NCI-H82 (cell line): ENCODE measurements at places on chromosomes 16 and 17.

DNA sequence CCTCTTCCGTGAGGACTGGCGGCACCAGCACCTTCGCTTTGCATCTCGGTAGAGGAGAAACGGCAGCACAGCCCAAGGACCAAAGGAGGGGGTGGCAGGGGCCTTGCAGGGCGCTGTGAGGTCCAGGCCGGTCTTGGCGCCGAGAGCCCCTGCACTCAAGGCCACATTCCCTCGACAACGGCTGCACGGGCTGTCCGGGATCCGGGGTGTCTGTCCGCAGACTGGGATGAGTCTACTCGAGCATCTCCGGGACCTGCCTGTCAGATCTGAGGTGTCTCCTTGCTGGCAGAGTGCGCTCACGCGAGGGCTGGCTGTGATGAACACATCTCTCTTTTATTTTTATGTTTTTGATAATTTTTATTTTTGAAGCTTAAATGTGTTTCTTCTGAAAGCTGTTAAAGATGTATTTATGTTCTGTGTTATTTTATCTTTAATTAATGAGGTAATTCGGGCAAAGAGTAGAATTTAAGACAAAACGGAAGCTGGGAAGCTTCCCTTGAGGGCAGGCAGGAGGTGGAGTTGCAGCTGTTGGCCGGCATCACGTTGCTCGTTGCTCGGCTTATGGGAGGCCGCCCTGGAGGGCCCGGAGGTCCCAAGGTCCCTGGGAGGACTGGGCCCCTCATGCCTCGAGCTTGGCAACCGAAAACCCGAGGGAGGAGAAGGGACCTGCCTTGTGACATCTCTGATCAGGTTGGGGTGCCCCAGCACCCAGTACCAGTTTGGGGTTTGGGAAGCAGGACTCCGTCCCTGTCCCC, 4.3 kb downstream of the SOX8 start:
- no peak for DNase-seq

DNA sequence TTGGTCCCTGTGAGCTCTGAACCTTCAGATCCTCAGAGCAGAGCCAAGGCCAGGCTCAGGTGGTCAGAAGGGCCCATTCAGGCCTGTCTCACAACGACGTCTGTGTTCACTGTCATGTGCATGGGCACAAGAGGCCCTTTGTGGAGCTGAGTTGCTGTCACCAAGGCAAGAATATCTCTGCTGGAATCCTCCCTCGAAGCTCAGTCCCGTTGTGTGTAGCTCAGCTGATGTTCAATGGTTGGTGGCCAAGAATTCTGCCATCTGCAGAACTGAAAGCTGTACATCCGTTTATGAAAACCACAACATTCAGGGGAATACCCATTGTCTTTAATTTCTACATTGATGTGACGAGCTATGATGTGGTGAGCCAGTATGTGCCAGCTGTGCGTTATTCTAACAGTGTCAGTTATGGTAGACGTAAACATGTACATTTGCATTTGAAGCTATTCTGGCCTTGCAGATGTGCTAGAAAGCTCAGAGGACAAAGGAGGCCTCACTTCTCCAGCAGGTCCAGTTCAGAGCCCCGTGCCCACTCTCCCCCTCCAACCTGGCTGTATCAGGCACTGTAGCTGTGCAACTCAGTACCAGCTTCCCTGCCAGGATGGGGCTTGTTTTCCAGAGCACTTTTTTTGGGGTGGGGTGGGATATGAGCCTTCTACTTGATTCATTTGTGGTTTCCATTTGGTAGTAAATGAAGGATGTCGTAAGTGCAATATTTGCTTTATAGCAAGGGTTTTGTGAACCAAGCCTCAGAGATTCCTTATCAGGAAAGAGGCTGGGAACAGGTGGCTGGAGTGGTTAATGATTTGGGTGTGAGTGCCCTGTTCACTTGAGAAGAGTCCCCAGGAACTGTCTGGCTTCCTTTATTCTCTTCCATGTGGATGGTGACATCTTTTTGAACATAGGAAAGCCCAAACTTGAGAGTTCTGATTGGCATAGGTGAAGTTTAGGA, 56.1 kb downstream of the B9D1 start:
- no peak for DNase-seq

- no peak for DNase-seq
Measured at GRCh38 chr17:69997332-69997731, 77.7 kb upstream of the KCNJ16 start.

DNA sequence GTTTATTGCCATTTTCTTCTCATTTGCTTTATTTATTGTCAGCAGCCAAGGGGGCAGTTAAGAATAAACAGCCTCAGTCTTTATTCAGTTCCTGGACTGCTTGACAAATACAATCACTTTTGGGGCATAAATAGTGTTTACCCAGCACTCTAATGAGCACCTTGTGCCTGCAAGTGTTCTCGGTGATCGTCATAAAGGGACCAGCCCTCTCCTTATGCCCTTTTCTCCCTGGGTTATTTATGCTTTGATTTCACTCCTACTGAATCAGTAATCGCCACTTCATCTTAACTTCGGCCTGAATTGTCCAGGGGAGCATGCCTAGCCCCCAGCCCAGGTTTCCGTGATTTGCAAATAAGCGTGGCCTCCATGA, 55.7 kb upstream of the CACNG5 start:
- DNase-seq = no peak

GRCh38 chr17:78918979-78919378, 6.2 kb downstream of the TIMP2 start:
- no peak for DNase-seq

DNA sequence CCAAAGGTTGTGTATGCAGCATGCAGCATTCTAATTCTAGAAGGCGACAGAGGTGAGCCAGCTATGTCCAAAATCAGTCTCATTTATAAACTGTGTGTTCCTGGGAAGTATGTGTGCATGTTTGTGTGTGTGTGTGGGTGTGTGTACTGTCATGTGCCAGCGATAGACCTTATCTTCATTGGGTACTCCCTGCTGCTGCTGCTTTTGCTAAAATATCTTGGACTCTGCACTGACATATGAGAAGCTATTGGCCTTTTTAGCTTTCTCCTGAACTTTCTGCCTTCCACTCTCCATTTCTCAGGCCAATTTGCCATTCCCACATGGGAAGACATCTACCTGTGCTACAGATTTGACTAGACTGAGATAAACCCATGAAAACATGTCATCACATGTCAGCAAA, 2.0 kb upstream of the LPO start:
- DNase-seq = no peak

DNA sequence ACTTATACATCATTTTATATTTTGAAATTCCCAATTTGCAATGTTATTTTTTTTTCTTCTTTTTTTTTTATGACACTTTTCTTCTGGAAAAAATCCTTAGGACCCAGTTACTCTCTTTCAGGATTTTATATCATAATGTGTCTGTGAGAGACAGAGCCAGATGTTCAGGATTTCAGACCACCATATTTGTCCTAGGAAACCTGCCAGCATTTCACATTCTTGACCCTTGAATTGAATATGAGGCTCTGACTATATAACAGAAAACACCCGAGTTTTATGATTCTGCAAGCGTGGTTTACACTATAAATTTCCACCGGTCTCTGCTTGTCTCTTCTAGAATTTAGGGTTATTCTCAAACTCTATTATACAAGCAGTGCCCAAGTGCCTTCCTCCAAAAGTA, 621.0 kb downstream of the WWOX start:
- DNase-seq = no peak
